ENCODE measurements at places on chromosomes 6 and 20.

DNA sequence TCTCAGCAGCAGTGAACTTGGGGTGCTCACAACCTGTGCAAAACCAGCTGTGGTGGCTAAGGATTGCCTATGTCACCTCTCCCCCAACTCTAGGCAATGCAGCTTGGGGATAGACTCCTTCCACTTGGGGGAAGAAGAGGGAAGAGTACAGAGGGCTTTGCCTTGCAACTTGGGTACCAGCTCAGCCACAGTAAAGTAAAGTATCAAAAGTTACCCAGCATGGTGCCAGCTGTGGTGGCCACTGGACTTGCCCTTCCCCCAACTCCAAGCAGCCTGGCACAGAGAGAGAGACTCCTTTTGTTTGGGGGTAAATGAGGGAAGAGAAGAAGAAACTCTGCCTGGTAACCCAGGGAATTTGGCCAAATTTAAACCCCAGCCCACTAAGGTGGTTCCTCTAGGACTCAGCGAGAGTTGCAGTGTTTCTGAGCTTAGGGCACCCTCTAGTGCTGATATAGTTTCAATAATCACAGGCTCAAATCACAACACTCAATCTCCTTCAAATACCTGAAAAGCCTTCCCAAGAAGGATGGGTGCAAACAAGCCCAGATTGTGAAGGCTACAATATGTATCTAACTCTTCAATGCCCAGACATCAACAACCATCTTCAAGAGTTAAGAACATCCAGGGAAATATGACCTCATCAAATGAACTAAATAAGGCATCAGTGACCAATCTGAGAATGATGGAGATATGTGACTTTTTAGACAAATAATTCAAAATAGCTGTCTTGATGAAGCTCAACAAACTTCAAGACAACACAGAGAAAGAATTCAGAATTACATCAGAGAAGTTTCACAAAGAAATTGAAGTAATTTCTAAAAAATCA lies 7.6 kb upstream of the DEFB129 start:
- no peak for DNase-seq

- peak; percentile 57 for DNase-seq
These were observed 9.2 kb downstream of the ITPA start for GRCh38 chr20:3218307-3218988.

DNA sequence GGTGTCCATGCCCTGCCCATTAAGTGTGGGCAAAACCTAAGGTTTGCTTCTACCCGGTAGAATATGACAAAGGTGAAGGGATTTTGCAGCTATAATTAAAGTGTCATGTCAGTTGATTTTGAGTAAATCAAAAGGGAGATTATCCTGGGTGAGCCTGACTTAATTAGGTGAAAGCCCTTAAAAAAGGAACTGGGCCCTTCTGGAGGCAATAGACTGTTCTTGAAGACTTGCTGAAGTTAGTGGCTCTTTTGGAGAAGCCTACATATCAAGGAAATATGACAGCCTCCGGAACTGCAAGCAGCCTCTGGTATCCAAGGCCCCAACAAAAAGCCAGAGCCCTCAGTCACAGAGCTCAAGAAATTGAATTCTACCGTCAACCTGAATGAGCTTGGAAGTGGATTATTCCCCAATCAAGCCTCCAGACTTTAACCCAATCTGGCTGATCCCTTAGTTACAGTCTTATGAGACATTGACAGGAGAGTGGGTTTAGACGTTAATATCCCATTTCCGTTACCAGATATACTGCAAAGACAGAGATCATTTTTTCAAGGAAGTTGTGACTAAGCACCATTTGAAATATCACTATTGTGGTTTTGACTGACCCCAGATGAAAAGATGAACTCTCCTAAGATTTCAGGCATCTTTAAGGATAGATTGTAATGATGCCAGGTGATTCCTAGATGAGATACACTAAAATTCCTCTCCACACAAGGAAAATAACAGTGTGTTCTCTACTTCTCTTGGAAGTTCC lies 303.4 kb downstream of the PLCB1 start:
- DNase-seq = no peak

DNA sequence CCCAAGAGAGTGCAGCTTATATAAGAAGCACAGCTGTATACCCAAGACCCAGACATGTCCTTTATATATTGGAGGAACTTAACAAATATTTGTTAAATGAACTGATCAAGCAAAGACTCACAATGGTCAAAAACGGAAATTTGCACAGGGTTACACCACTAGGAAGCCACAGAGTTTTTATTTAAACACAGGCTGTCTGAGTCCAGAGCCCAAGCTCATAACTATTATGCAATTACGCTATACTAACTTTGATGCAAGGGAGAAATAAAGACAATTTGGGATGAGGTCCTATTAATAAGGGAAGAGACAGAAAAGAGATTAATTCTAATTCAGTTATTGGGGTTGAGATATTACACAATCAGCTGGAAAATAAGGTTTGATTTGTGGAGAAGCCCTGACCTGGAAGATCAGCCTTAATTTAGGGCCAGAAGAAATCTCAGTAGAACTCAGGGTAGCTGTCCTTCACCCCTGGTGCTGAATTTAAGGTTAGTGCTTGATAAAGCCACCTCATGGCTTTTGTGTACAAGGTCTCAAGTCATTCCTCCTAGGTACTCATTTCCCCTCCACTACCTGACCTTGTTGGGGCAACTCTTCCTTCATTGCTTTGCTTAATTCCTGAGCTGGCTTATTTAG lies 10.5 kb upstream of the ZNF334 start:
- no peak for DNase-seq

- DNase-seq = no peak
These were observed 26.2 kb downstream of the CYP39A1 start for GRCh38 chr6:46626228-46626909.

GRCh38 chr6:4487538-4487937 lies 288.7 kb upstream of the CDYL start:
- DNase-seq = no peak

DNA sequence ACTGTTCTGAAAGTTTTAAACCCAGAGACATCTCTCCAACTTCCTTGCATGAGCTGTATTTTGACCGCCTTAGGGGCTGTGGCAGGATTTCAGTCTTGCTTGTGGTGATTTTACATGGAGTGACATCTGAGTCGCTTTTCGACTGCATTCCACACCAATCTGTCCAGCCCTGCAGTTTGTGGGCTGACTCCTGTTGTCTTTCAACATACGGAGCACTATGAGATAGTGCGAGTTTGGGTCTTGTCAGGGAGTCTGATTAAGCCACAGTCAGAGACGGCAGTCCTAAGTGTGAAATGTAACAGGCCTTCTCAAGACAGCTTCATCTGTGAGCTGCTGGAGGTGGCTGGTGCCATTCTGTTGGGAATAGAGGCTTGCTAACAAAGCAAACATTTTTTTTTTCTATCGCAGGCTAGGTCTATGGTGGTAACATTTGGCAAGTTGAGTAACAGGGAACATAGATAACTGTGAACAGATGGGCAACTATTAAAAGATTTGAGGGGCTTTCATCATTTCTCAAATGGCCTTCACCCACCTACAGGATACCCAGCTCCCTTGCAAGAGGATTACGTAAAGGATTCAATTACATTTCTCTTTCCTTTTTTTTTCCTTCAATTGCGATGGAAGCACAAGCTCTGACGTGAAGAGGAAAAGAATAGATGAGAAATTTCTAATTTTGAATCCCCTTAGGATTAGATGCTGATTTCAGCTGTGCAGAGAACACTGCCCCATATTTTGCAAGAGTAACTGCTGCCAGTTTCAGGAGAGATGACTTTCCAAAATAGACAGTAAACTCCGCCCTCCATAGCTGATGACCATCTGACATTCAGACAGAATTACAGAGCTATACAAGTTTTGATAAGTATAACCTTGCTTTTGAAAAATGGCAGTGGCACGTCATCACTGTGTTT lies 25.1 kb downstream of the CAP2 start:
- no peak for DNase-seq

GRCh38 chr6:32113386-32114352 lies 4.5 kb upstream of the TNXB start:
- no peak for DNase-seq

DNA sequence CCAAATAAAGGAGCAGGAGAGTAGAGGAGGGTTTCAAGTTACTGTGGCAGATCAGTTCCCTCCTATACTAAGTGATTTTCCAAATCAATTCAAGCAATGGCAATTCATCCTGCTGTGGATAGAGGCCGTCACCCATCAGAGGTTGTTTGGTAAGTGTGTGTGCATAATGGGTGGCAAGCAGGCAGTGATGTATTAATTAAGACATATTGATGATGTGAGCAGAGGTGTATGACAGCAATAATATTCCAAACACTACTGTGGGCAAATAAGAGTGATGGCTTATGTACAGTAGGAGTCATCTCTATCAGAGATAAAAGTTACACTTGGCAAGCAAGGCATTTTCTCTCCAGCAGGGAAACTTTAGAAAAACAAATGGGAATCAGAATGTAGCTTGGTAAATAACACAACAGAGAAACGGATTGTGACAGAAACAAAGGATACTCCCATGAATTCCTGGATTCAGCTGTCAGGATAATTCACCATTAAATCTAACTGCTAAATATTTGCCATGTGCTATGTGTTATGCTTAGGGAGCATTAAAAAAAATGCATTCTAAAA lies 196.3 kb downstream of the KHDC1L start:
- no peak for DNase-seq

DNA sequence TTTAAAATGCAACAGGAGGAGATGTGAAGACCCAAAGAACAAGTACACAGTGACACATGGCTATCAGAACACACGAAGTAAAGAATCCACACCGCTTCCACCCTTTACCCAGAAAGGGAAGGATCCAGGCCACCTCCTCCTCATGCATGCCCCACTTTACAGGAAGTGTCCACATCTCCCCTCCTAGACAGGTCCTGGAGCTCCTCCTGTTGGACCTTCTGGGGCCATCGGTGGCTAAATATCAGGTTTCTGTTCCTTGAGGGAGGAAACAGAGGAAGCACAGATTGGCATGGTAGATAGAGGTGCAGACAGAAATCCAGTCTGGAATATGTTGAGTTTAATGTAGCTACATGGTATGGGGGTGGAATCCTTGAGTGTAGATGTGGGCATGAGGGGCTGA lies 10.9 kb downstream of the NINL start:
- no peak for DNase-seq

- DNase-seq = no peak
These were observed 79.1 kb downstream of the SNAP25 start for GRCh38 chr20:10297684-10298240.

GRCh38 chr6:169145991-169146501 lies 107.6 kb downstream of the THBS2 start:
- no peak for DNase-seq

DNA sequence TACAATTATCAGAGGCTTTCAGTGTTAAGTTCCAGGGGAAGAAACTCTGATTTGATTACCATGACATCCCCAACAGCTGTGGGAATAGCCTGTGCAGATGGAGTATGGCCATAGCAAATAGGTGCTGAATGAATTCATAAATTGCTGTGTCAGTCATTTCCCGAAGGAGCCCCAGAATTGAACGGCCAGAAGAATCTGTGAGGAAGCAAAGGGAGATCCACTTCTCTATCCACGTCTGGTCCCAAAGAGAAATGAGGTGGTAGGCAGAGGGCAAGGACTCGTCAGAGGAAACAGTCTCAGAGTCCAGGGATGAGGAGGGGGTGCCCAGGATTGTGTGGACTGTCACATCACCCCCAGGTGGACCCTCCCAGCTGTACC lies 3.1 kb upstream of the TAF8 start:
- no peak for DNase-seq

GRCh38 chr6:64930681-64931080 lies 776.3 kb downstream of the EYS start:
- no peak for DNase-seq

GRCh38 chr20:10558635-10559187 lies 115.1 kb downstream of the JAG1 start:
- DNase-seq = peak; percentile 5

All from stimulated activated CD8-positive, alpha-beta memory T cell treated with anti-CD3 and anti-CD28 coated beads, Interleukin-7, amount 100 ng/mL, for 1 hour (primary cell).